ENCODE measurements at places on chromosomes 6 and 20.

DNA sequence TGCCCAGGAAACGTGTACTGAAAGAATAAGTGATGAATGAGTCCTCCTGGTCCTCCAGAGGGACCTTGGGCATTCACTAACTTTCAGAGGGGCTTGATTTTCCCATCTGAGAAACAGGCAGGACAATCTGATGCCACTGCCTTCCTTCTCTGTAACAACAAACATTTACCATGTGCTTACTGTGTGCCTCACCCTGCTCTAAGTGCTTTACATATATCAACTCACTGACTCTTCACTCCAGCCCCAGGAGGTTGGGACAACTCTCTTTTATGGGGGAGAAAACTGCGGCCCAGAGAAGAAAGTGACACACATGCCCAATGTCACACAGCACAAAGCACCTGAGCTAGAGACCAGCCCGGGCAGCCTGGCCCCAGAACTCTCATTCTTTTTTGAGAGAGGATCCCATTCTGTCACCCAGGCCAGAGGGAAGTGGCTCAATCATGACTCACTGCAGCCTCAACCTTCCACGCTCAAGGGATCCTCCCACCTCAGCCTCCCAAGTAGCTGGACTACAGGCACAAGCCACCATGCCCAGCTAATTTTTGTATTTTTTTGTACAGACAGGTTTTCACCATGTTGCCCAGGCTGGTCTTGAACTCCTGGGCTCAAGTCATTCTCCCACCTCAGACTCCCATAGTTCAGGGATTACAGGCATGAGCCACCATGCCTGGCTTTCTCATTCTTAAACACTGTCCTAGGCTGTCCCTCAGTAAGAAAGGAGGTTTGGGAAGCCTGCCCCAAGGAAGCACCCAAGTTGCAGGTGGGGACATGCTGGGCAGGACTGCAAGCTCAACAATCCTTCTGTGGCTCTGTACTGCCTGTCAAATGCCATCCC is 38.0 kb downstream of the NOL4L start:
- no peak for DNase-seq

DNA sequence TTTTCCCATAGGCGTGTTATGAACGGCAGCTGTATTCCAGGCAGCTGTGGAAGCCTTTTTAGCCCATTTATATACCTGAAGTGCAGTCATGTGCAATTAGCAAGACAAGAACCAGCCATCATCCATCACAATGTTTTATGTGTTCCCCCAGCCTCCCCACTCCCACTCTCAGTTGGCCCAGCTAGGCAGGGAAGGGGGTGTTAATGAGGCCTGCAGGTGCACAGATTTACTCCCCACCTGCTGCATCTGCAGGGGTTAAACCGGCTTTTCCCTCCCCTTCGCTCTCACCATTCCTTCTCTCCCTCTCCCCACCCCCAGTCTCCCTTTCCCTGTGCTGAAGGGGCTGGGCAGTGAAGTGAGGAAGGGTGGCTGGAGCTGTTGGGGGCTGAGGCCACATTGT is 149.8 kb upstream of the AKAP12 start:
- no peak for DNase-seq

- no peak for DNase-seq
Measured at GRCh38 chr20:9668381-9668780, 154.0 kb downstream of the LAMP5 start.

DNA sequence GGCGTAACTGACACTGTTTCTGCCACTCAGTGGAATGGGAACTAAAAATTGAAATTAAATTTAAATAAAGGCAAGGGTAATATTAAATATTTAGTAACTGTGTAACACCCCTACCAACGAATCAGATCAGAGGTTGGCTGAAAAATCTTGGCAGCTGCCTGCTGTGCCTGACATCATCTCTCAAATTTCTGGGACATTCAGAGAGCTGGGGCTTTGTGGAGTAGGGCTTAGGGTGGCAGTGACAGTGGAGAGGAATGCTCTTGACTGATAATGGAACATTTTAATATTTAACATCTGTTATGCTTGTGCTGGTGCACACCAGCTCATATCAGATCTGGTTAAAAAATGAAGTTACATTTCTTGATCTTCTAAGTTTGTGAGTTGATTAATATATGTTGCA is 62.2 kb downstream of the RFPL4B start:
- no peak for DNase-seq

GRCh38 chr20:14378326-14378725 is 40.9 kb upstream of the FLRT3 start:
- DNase-seq, result no peak

DNA sequence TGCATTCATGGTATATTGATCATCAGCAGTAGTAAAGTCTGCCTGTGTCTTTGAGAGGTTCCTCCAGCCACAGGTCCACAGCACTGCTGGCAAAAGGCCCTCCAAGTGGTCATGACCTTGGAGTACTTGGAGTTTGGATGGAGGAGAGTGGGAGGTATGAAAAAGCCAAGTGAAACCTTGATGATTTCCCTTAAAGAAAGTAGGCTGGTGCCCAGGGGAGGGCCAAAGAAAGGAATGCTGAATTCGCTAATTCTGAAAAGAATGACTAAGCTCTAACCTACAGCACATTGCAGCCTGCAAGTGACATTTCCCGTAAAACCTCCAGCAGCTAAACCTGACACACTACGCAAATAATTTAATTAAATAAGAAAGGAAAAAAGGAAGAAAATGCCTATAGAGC is 223.4 kb upstream of the TAB2 start:
- DNase-seq, result no peak

DNA sequence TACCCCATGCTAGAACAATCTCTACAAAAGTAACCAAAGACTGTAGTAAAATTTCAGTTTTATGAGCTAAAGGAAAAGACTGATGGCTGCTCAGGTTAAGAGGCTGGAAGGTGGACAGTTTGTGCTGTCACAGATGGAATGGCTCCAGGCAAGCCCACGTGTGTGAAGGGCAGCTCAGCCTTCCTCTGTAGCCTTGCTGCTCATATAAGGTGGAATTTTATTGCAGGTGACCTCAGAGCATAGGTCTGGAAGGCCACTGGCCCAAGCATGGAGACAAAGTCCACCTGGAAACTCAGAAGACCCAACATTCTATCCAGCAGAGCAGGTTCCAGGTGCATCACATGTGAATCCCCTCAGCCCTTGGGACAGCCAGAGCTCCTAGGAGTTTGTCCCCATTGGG is 53.6 kb downstream of the KAT14 start:
- no peak for DNase-seq

DNA sequence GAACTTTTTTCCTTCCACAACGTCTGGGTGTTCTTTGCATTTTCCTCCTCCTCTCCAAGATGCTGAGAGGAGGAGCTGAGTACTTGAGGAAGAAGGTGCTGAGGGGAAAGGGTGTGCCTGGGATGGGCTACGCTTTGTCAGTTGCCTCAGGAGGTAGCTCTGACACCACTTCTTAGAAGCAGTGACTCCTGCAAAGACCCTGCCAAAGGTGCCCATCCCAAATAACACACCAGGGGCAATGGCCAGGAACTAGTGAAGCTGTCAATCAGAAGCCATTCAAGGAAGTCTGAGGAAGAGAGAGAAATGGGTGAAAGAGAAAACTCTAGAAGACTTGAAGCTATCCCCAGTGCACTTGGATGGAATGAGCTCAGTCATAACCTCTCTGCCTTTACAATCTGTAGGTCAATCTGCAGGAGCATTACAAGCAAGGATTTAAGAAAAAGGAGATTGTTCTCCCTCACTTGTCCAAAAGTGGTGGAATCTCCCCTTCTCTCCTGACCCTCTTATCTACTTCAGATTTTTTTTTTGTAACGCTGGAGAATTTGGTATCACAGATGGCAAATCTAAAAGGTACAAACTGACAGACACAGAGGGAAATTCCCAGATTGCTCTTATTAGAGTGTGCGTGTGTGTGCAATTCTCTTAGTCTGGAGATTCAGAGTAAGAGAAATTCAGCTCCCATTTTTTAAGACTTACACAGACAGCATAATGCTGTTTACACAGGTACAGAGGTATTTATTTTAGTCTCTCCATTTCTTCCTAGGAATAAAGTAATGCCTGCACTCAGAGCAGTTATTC is 242.6 kb downstream of the GMPR start:
- no peak for DNase-seq

DNA sequence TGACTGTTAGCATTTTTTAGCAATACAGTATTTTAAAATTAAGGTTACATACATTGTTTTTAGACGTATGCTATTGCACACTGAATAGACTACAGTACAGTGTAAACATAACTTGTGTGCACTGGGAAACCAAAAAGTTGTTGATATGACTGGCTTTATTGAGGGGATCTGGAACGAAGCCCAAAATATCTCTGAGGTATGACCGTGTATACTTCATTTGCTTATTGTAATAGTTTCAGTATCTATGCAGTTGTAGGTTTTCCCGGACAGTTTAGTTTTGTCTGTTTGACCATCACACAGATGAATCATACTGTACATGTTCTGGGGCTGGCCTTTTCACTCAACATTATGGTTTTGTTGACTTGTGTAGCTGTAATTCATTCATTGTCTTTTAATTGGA is 6.9 kb upstream of the ZBTB12 start:
- no peak for DNase-seq

- DNase-seq, result no peak
Measured at GRCh38 chr6:114431641-114432040, 88.8 kb upstream of the HS3ST5 start.

- peak; percentile 18 for DNase-seq
Measured at GRCh38 chr20:6142348-6142993, 19.6 kb upstream of the FERMT1 start.

DNA sequence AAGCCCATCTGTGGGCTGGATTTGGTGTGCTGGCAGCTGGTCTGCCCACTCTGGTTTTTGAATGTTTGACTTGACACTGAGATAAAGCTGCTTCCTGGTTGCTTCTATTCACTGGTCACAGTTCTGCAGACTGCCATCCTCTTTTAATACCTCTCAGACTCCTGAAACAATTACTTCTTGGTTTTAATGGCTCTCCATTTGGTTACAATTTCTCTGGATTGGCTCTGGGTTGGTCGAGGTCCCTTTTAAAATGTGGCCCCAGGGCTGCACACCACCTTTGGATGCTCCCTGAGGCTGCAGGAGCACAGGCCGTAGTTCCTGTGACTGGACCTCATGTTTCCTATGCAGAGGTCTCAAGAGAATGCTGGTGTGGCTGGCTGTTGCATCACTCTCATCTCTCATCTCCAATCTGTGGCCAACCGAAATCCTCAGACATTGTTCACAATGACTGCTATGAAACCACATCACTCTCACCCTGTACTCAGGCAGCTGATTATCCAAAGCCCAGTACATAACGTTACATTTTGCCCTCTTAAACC is 98.5 kb downstream of the INSM1 start:
- no peak for DNase-seq

DNA sequence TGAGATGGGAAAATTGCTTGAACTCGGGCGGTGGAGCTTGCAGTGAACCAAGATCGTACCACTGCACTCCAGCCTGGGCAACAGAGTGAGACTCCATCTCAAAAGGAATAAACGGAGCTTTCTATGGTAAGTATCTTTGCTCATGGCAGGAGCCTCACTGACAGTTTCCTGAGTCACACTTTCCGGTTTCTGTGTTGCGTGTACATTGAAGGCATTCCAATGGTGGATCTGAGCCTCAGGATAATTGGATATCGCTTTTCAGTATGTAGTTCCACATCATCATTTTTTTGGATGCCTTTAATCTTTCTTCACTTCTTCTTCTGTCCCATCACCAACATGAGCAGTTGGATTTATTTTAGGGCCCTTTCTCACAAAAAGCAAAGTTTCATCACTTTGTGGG is 28.6 kb upstream of the GTSF1L start:
- DNase-seq, result no peak

DNA sequence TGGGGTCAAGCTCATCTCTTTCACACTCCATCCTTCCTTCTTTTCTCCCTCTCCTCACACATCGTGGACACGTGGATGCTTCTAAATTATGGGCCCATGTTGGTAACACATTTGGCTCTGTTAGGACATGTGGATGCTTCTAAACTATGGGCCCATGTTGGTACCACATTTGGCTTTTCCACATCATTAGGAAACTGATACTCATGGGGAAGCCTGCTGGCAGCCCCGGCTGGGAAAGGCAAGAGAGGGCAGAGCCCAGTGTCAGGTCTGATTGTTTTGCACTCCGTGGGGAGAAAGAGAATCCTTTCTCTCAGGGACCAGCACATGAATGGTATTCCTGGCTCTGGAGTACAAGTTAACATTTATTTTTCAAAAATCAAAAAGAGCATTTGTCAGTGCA is 4.0 kb upstream of the CST1 start:
- no peak for DNase-seq

- DNase-seq, result no peak
Measured at GRCh38 chr20:49132995-49133478, 55.1 kb downstream of the STAU1 start.

GRCh38 chr20:7420345-7420744 is 519.9 kb downstream of the HAO1 start:
- DNase-seq, result no peak

GRCh38 chr6:45462190-45463134 is 84.7 kb upstream of the SUPT3H start:
- no peak for DNase-seq

DNA sequence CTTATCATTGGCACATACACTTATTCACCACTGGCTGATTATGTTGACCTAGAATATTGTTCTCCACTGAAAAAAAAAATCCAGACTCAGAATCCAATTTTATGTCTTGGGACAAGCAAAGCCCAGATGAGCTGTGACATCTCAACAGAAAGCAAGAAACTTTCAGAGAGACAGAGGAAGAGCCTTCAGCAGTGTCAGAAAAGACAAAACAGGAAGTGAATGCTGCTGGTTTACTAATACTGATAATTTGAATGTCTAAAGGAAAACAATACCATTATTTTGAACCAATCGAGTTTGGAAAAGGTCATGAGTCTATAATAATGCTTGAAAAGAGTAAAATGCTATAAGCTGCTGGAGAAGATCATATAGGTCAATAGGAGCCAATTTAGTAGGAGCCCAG is 179.8 kb upstream of the RIMS1 start:
- no peak for DNase-seq

DNA sequence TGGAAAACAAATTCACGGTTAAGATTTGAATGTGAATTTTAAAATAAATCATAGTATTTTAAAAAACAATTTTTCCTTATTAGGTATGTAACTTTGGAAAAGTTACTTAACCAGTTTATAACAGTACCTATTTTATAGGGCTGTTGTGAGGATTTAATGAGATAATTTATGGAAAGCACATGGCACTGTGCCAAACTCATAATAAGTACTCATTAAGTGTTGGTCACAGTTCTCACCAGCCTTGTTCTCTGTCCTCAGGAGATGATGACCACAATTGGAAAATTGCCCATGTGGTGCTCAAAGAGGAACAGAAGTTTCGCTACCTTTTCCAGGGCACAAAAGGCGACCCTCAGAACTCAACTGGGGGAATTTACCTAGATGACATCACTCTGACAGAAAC is 39.6 kb downstream of the MEP1A start:
- no peak for DNase-seq

DNA sequence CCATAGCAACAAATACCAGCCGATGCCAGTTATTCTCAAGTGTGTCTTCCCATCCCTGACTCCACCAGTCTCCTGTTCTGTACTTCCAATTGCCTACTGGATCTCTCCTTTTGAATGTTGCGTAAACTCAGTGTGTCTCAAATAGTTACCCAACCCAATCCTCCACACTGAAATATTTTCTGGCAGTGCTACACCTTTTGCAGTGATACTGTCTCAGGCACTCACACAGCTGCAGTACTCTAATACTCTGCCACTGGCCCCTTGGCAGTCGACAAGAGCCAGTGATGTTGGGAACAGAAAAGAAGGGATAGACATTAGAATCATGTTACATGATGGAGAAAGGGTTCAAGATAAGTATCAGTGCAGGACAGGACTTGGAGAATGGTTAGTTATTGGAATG is 31.8 kb upstream of the FOXO3 start:
- no peak for DNase-seq

- no peak for DNase-seq
Measured at GRCh38 chr6:51846531-51846930, 240.9 kb downstream of the PKHD1 start.

- DNase-seq, result no peak
Measured at GRCh38 chr20:58627212-58628072, 23.6 kb upstream of the STX16 start.

Measured in stimulated activated CD8-positive, alpha-beta memory T cell treated with anti-CD3 and anti-CD28 coated beads, Interleukin-4, amount 100 ng/mL, for 24 hours (primary cell).